ENCODE measurements at places on chromosomes 12 and 14. TPM values are rescaled to one million over a fixed set of nuclear protein-coding genes. Genes with fewer than 3 reads are reported as not detected.

DNA sequence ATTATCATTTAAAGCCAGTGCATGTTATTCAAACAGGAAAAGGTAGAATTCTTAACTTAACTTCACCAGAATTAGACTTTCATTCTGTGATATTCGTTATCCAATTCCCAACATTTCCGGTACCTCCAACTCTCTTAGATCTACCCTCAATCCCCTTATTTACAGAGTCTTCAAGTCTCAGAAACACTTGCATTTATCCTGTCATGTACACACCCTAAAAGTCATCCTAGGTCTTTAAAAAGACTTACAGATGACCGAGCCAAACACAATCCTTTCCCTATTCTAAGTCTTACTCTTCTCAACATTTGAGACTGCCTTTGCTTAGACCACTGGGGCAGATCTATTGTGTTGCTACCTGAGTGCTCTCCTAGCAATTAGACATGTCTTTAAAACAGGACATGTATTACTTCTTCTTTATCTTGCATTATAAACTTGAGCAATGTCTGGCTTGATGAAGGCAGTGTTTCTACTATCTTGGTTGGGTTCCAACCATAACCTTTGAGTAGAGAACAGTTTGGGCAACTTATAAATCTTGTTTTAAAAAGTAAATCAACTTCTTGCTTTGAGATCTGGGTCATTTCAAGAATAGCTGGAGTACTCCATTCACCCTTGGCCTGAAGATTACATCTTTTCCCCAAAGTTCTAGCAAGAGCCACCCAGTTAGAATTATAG lies 140.6 kb upstream of the PLEKHG7 start:
- DNase-seq, result no peak

GRCh38 chr14:58944968-58945356 lies 243.5 kb upstream of the DAAM1 start:
- DNase-seq, result no peak

- no peak for DNase-seq
Measured at GRCh38 chr12:79451978-79452377, 238.8 kb downstream of the PAWR start.

RNF10 gene
- polyA plus RNA-seq, result 165 TPM

TRAF3 gene
- polyA plus RNA-seq, result 9.2 TPM

- DNase-seq, result no peak
Measured at GRCh38 chr14:49960453-49960852, 67.6 kb downstream of the ARF6 start.

Data from thymus (tissue), 14 donors.